Kidney (tissue), 22 donors: ENCODE measurements at places on chromosomes 12 and 14. TPM values are rescaled to one million over a fixed set of nuclear protein-coding genes. Genes with fewer than 3 reads are reported as not detected.
A peak's percentile ranks its signal among the peaks of the same experiment; 100 is the strongest.

DDX47 gene
- total RNA-seq = 50.9 TPM

DNA sequence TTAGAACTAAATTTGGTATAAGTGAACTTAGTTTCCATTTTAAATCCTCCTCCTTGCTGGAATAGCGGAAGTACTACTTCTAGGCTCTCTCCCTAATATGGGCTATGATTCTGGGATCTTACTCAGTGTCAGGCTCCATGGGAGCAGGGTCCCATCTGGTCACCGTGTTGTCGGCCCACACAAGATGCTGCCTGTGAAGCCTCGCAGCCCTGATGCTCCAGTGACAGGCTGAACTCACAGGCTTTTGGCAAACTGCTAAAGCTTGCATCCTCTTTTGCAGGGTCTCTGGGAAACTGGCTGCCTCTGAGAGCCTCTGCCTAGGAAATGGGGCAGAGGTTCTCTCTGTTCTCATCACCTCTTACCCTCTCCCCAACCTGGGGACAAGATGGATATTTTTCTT, 88.4 kb downstream of the RPAP3 start:
- H3K27ac ChIP-seq = no peak overlapping the region
- H3K36me3 ChIP-seq = no peaks in the 10 kb centered on the region
- no peak overlapping the region for H3K4me3 ChIP-seq
- DNase-seq = peak; percentile 14

DNA sequence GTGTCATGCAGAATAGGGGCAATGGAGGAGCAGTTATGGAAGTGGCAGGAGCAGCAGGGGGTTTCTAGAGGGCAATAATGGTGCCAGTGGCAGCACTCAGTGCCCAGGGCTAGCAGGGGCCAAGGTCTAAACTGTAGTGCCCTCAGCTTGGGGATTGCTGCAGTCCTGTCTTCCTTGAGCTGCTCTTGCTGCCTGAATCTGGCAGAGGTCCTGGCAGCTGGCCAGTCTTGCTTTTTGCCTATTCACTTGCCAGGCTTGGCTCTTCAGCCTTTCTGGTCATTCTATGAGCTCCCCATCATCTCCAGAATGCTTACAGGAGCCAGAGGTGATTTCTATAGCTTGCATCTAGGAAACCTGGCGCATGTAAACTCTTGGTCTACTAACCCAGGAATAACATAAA, 72.0 kb downstream of the SUDS3 start:
- H3K4me1 ChIP-seq = no peaks in the 10 kb centered on the region
- no peak for DNase-seq
- H3K36me3 ChIP-seq = no peaks in the 10 kb centered on the region
- no peak overlapping the region for H3K4me3 ChIP-seq

GRCh38 chr12:1220127-1221092, 229.4 kb downstream of the ERC1 start:
- no peaks in the 10 kb centered on the region for H3K27me3 ChIP-seq
- H3K4me1 ChIP-seq = peaks cover 5% of the 10 kb centered on the region
- DNase-seq = no peak
- H3K36me3 ChIP-seq = no peaks in the 10 kb centered on the region

DNA sequence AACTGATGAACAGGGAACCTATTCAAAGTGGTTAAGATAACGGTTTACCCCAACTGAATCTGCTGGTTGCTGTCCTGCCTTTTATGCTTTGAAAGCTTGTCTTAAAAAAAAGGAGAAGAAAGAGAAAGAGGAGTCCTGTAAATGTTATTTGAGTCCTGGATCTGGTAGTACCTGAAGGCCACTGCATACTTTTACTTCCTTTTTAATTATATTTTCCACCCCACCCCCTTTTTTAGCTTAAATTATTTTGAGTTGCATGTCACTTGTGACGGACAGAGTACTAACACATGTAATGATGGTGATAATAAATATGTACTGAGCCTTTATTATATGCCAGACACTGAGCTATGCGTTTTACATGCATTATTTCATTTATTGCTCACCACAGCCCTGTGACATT, 2.5 kb upstream of the AMIGO2 start:
- H3K36me3 ChIP-seq = no peaks in the 10 kb centered on the region
- no peak for DNase-seq
- no peak overlapping the region for H3K27ac ChIP-seq
- H3K4me1 ChIP-seq = peaks cover 4% of the 10 kb centered on the region
- no peak overlapping the region for H3K4me3 ChIP-seq
- H3K27me3 ChIP-seq = no peaks in the 10 kb centered on the region

DNA sequence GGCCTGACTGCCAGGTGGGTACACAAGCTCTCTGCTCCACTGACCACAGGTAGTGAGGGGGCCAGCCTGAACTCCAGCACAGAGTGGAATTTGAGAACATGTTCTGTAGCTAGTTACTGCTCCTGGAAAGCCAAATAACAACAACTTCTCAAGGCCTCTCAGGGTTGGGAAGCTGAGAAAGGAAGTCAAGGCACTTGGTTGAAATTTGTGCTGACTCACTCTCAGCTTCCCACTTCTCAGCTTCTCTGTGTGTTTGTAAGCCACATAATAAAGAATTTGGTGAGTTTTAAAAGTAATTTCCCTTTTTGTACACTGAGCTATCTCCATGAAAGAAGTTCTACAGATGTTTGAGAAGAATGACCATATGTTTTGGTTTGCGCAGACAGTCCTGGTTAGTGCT, 234.9 kb downstream of the KTN1 start:
- H3K27me3 ChIP-seq = no peaks in the 10 kb centered on the region
- no peak overlapping the region for H3K4me3 ChIP-seq
- no peaks in the 10 kb centered on the region for H3K36me3 ChIP-seq
- H3K4me1 ChIP-seq = no peaks in the 10 kb centered on the region
- no peak overlapping the region for H3K27ac ChIP-seq
- no peak for DNase-seq

CLEC4E gene
- total RNA-seq = 4.3 TPM

TSPAN9 gene
- 81.6 TPM for total RNA-seq

KRT77 gene
- total RNA-seq = not detected

DNA sequence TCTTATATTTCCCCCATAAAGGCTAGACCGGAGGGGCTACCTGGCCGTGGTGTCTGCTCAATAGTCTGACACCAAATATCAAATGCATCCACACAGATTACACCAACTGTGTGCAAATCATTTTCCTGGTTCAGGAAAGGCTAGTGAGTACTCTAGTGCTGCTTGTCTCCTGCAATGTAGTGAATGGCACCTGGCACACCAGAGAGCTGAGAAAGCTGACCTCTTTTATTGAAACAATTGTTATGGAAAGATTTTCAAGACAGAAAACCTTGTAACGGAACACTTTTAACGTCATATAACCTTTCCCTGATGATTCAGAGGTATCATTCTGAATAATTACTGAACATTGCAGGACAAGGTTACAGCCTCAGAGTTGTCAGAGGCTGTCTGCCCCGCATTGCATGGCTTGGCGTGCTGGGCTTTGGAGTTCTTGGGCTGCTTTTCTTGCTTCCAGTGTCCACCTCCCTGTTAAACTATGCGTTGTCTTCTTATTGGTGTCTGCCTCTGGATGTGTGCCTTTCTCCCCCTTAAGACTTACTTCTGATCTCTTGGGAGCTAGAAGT, 40.7 kb upstream of the HDAC7 start:
- peaks cover 2% of the 10 kb centered on the region for H3K36me3 ChIP-seq
- H3K4me3 ChIP-seq = no peak overlapping the region
- H3K27me3 ChIP-seq = no peaks in the 10 kb centered on the region
- no peaks in the 10 kb centered on the region for H3K4me1 ChIP-seq
- DNase-seq = no peak
- no peak overlapping the region for H3K27ac ChIP-seq

DNA sequence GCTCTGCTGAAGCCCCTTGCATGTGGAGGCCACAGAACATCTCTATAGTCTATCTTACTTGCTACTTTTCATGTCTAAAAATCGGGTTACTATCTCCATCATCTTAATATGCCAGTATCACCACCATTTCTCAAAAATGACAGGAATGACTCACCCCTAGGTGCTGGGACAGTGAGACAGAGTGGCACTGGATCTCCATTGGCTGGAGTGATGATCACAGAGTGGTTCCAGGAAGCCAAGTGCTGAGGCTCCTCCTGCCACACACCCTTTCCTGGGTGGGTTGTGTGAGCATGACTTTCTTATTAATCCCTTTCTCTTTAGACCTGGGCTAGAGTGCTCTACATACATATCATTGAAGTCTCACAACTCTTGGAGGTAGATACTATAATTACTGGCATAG, 3.3 kb upstream of the ASCL1 start:
- H3K36me3 ChIP-seq = no peaks in the 10 kb centered on the region
- H3K4me3 ChIP-seq = no peak overlapping the region
- H3K4me1 ChIP-seq = no peaks in the 10 kb centered on the region
- peaks cover 74% of the 10 kb centered on the region for H3K27me3 ChIP-seq
- no peak overlapping the region for H3K27ac ChIP-seq

PTGER2 gene
- 10.0 TPM for total RNA-seq

DNA sequence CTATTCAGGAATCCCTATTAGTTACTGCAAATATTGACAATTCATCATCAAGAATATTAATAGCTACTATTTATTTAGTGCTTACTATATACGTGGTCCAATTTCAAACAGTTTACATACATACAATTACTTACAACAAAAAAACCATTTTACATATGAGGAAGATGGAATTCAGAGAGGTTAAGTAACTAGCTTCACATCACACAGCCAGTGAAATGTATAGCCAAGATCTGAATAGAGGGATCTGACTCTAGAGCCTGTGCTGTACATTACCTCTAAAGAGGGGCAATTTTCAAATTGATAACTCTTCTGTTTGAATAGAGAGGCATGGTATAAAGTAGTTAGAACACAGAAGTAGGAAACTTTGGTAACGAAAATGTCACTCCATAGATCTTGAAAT, 18.3 kb downstream of the SOX5 start:
- H3K4me3 ChIP-seq = no peak overlapping the region
- H3K27me3 ChIP-seq = no peaks in the 10 kb centered on the region
- DNase-seq = no peak
- H3K4me1 ChIP-seq = no peaks in the 10 kb centered on the region

- no peak overlapping the region for H3K4me3 ChIP-seq
- no peak for DNase-seq
- no peaks in the 10 kb centered on the region for H3K4me1 ChIP-seq
- no peak overlapping the region for H3K27ac ChIP-seq
- no peaks in the 10 kb centered on the region for H3K36me3 ChIP-seq
- no peaks in the 10 kb centered on the region for H3K27me3 ChIP-seq
Measured at GRCh38 chr14:94646481-94646880, 34.3 kb downstream of the SERPINA3 start.

DNA sequence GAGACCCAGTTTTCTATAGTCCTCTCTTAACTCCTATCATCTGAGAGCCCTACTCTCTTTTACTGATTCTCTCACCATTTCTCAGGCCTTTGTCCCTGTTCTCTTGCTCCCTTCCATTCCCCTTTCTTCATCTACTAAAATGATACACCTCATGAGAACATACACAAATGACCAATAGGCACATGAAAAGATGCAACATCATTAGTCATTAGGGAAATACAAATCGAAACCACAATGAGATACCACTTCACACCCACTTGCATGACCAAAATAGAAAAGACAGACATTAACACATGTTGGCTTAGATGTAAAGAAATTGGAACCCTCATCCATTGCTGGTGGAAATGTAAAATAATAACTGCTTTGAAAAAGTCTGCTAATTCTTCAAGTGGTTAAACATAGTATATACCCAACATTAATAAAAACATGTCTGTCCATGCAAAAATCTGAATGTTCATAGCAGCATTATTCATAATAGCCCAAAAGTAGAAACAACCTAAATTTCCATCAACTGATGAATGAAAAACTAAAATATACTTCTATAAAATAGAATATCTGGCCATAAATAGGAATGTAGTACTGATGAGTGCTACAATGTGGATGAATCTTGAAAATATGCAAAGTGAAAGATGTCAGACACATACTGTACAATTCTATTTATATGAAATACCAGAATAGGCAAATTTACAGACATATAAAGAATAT, 66.0 kb downstream of the DENND5B start:
- no peaks in the 10 kb centered on the region for H3K27me3 ChIP-seq
- DNase-seq = no peak

SRRM4 gene
- 0.06 TPM for total RNA-seq

DNA sequence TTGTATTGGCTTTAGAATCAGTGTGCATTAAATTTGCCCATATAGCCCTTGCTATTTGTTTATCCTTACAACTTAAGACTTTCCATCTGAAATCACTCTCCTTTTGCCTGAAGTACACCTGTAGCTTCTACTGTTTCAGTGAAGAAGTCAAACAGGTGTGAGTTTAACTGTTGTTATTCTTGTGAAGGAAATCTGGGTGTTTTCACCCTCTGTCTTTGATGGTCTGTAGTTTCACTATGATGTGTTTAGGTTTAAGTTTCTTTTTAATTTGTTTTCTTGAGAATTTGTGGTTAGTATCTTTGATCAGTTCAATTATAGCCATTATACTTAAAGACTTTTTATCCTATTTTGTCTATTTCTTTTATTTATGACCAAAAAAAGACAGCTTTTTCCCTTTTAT, 68.9 kb upstream of the BBS10 start:
- H3K4me1 ChIP-seq = no peaks in the 10 kb centered on the region
- DNase-seq = no peak
- H3K36me3 ChIP-seq = no peaks in the 10 kb centered on the region
- H3K27me3 ChIP-seq = no peaks in the 10 kb centered on the region
- H3K27ac ChIP-seq = no peak overlapping the region

DNA sequence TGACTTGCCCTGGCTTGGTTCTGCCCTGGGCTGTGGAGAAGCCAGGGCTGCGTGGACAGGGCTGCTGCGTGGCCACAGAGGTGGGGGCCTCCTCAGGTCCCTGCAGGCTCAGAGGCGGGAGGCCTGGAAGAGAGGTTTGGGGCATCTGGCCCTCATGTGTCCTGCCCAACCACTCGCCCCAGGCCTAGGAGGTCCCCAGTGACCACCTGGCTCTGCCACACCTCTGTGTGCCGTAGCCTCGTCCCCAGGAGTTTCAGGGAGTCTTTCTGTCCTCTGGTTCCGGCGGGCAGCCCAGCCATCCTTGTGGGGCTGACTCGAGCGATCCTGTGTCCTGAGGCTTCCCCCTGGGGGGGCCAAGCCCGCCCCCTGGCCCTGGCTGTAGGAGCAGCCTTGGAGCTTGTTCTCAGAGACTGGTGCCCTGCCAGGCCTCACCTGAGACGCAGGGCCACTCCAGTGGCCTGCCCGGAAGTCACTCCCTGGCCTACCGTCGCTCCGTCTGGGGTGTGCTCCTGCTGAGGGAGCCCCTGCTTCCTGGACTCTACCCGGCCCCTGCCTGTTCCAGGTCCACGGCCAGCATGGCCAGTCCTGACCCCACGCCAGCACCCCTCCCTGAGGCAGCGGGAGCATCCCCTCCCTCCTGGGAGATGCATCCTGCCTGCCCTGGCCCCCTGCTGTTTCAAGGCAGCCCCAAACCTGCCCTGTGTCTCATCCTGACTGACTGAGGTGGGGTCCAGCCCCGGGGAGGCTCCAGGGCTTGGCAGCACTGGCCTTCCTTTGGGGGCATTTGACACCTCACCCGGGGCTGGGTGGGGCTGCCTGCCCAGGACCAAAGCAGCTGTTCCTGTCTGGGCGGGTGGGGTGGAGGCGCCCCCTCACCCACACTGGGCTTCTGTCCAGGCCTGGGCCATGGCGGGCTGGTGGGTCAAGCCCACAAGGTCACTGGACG, 13.9 kb downstream of the ASPG start:
- no peak overlapping the region for H3K27ac ChIP-seq
- DNase-seq = peak; percentile 31
- H3K27me3 ChIP-seq = no peaks in the 10 kb centered on the region

ESR2 gene
- total RNA-seq = 2.5 TPM

GRCh38 chr12:43832463-43833168, 3.3 kb upstream of the TMEM117 start:
- H3K36me3 ChIP-seq = no peaks in the 10 kb centered on the region
- no peak overlapping the region for H3K4me3 ChIP-seq
- H3K27me3 ChIP-seq = no peaks in the 10 kb centered on the region
- peaks cover 4% of the 10 kb centered on the region for H3K4me1 ChIP-seq
- H3K27ac ChIP-seq = no peak overlapping the region

GRCh38 chr14:70987041-70987440, 79.8 kb downstream of the PCNX1 start:
- H3K27me3 ChIP-seq = no peaks in the 10 kb centered on the region
- no peaks in the 10 kb centered on the region for H3K36me3 ChIP-seq
- H3K4me1 ChIP-seq = peaks cover 6% of the 10 kb centered on the region
- no peak overlapping the region for H3K4me3 ChIP-seq
- H3K27ac ChIP-seq = no peak overlapping the region

KDM5A gene
- total RNA-seq = 76.6 TPM
